ENCODE measurements at places on chromosomes 2 and 18.
A peak's percentile ranks its signal among the peaks of the same experiment; 100 is the strongest.

DNA sequence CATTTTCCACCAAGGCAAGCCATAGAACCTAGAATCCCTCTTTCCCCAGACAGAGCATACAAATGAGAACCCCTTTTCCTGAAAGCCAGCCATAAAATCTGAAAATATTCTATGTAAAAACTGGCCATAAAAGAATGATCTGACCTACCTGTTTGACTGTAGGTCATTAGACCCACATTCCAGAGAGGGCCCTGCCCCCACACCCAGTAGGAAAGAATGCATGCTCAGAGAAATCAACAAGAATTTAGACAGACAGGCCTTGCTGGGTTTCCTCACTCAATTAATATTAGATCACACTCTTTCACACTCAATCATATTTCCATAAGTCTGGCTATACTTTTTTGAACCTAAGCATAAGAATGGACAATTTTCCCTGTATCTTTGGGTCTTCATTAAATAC lies 929.5 kb downstream of the ERBB4 start:
- DNase-seq = no peak

- no peak for DNase-seq
These were observed 57.5 kb downstream of the MIB1 start for GRCh38 chr18:21798126-21798525.

DNA sequence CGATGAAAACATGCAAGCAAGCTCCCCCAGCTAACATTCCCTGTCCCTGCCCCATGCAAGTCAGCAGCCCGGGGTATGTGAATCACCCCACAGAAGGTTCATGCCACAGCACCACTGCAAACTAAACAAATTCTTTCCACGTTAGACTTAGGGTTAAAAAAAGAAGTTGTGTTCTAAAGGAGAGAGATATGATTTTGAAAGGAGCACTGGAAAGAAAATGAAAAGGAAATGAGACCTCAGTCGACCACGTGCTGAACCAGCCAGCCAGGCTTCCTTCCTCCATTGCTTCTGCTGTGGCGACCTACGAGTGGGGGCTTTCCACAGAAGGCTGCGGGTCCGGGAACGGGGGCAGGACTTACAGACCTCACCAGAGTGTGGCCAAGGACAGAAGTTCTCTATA lies 52.0 kb downstream of the ARL4C start:
- DNase-seq = no peak

- no peak for DNase-seq
These were observed 196.7 kb downstream of the SH3BP4 start for GRCh38 chr2:235148201-235149170.

GRCh38 chr2:29295845-29296244 lies 180.6 kb downstream of the CLIP4 start:
- peak; percentile 12 for DNase-seq

GRCh38 chr2:95225658-95226057 lies 18.3 kb downstream of the ZNF892 start:
- DNase-seq = no peak

GRCh38 chr2:44620189-44620990 lies 258.6 kb downstream of the CAMKMT start:
- no peak for DNase-seq

DNA sequence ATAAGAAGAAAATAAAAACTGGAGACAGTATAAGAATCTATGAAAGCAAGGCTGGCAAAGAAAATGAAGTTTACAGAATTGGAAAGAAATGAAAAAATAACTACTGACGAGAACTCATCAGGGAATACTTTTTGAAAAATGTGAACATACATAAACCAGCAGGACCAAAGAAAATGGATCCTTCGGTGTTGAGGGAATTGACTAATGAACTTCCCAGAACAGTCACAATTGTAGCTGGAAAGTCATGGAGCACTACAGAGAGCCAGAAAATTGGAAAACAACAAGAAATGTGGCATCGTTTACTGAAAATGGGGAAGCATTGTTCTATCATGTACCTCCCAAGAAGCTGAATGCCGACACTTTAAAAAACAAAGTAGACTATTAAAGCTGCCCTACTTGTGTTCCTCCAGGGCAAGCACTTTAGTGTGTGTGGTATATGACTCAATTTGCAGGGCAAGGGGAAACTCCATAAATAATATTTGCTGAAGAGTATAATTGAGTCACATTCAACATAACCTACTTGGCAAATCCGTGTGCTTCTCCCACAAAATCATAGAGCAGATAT lies 1221.6 kb upstream of the NRXN1 start:
- no peak for DNase-seq

GRCh38 chr18:13232971-13233786 lies 14.6 kb downstream of the LDLRAD4 start:
- DNase-seq = no peak

- DNase-seq = no peak
These were observed 118.5 kb downstream of the ASXL3 start for GRCh38 chr18:33696332-33697162.

GRCh38 chr2:96636551-96637171 lies 1.5 kb downstream of the KANSL3 start:
- no peak for DNase-seq

DNA sequence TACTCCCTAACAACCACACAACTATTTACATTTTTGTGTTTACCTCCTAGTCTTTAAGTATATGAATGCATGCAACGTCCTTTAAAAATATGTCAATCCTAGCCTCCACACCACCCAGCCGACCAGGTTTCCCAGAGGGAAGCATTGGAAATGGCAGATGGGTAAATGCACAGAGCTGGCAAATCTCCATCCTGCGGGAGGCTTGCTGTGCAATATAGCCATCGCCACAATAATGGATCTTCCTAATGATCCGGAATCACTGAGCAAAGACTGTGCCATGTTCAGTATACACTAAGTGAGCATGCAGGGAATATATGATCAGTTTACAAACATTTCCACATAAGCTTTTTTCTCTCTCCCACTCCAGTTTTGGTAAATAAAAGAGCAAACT lies 131.8 kb downstream of the NEDD4L start:
- DNase-seq = no peak

- DNase-seq = no peak
These were observed 73.9 kb downstream of the VSNL1 start for GRCh38 chr2:17614174-17614930.

GRCh38 chr2:68734176-68734575 lies 435 bp upstream of the ARHGAP25 start:
- no peak for DNase-seq

- no peak for DNase-seq
These were observed 33.9 kb upstream of the IKZF2 start for GRCh38 chr2:213185147-213185822.

DNA sequence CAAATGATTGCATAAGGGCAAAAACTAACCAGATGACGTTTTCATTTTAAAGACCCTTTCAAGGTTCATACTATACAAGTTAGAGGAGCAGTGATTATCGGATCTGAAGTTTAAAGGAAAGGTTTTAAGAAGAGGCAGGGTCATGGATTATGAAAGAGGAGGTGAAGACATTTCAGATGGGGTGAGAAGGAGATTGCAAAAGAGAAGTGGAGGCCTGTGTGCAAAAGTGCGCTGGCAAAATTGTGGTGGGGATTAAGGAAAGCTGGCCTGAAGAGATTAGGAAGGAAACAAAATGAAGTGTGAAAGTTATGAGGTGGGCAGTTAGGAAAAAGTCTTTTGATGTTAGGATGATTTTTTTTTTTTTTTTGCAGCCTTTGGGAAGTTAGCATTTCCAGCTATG lies 935.7 kb upstream of the FAM98A start:
- no peak for DNase-seq

GRCh38 chr2:224777559-224777930 lies 61.4 kb upstream of the CCDC195 start:
- DNase-seq = no peak

DNA sequence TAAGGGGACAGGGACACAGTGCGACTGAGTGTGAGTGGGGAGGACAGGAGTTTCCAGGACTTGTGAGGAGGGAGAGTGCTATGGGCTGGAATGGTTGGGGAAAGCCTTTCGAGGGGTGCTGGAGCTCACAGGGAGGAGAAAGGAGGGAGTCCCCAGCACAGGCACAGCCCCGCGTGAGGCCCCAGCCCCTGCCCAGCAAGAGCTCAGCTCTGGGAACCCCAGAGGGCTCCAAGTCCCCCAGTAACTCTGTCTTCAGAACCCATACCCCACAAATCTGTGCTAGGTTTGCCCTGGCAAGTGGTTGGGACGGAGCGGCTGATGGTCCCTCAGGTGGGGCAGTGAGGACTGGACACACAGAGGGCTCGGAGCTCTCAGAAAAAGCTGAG lies 75.4 kb downstream of the SFXN5 start:
- no peak for DNase-seq

GRCh38 chr2:16932826-16933225 lies 267.2 kb upstream of the CYRIA start:
- DNase-seq = no peak

DNA sequence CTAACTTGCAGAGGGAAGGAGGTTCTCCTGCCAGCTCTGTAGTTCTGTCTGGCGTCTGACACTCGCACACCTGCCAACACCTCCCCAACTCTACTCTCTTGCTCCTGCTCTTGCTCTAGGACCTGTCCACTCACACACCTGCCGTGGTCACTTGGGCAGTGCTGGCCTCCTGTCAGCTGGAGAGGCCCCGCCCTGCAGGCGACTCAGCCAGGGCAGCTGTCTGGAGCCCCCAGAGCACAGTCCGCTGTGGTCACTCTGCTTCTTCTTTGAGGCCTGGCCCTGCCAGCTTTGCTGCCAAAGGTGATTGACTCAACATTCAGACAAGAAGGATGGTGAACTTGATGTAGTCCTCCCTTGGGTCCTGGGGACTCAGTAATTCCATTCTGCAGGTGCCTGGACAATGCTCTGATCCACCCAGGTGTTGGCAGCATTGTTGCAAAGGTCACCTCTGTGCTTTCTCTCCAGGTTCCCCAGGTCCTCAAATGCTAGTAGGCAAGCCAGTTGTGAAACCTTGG lies 18.7 kb downstream of the TPO start:
- no peak for DNase-seq

- DNase-seq = no peak
These were observed 1.1 kb upstream of the FARP2 start for GRCh38 chr2:241354668-241355658.

DNA sequence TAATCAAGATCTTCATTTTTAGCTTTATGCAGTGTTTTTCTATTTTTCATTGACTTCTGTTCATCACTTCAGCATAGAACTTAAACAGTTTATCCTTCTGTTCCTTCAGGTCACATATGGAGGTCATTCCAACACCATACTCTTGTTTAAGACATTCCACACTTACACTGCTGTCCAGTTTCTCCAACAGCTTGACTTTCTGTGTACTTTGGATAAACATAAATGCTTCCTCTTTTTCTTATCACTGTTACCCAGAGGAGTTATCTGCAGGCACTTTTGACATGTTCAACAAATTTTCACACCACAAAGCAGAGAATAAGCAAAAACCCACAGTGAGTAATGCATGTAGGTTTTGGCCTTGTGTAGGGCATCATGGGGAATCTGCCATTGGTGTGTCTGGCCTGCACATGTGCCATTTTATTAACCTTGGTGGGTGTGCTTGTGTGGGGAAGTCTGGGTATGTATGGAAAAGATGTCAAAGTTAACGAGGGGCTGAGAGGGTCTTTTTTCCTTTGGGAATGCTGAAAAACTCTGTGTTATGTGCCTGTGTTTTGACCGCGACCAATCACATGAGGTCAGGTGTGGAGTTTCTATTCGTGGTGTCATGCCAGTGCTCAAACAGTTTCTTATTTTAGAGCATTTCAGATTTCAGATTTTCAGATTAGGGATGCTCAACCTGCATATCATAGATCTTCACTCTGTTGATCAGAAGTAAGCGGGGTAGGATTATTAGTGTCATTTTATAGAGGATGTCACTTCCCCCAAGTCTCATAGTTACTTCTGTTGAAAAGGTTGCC lies 53.9 kb upstream of the ACVR1 start:
- DNase-seq = no peak

DNA sequence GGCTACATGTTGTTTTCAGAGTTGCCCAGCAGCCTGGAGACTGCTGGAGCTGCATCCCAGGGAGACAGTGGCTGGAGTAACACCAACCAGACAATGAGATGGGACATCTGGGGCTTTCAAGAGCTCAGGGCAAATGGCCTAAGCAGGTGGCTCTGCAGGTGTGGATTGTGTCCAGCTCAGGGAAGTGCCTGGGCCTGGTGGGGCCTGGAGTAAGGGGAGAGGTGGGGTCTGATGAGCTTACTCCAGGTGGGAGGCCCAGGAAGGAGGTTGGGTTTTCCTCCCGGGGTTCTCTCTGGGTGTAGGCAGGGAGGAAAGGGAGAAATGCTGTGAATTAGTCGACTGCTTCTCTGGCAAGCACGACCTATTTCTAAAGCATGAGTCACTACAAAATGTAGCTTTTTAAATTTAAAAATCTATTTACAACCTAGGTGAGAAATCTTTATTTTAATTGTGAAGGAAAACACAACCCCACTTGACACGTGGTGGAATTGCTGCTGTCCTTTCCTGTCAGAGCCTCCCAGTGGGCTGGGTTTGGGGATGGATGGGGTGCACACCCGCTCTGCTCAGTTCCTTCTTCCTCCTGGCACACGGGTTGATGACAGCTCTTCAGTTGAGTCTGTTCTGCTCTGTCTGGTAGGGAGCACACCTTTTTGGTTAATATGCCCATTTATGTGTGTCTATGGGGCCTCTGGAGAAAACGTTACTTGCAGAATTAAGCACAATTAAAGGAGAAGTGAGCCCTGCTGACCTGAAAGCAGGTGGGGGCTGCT lies 81.6 kb downstream of the SH3RF3 start:
- DNase-seq = no peak

DNA sequence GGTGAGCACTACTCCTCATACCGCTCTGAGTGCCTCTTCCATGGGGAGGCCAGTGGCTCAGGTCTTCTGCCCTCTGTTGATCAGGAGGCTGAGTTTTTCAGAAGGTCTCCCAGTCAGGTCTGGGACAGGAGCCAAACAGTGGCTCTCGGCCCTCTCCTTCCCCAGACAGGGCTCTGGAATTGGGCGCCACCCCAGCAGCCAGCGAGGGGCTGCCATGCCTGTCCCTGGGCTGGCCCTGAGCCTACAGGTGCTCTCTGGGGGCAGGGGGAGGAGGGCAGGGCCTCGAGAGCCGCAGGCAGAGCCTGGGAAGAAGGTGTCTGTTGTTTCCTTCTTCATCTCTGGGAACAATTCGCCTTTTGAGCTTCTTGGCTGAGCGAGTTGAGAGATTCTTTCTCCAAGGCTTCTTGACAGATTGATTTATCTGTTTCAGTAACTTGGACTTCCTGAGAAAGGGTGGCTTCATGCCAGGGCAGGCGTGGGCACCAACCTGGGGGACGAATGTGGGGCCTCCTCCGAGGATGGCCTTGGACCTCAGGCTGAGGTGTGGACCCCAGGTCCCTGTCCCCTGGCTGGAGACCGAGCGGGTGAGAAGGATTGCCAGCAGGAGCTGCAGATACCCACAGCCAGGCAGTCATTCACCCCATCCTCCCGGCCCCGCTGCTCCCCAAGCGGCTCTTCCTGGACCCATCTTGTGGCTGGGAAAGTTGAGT lies 64.7 kb upstream of the GLI2 start:
- no peak for DNase-seq

- DNase-seq = no peak
These were observed 127.5 kb downstream of the SPAG16 start for GRCh38 chr2:213411582-213412289.

- DNase-seq = no peak
These were observed 197.2 kb downstream of the CYP26B1 start for GRCh38 chr2:71950256-71951082.
